ENCODE measurements at places on chromosomes 12 and 14.

- no peak for DNase-seq
These were observed 996.5 kb downstream of the AACS start for GRCh38 chr12:126061777-126062176.

GRCh38 chr12:6608592-6609281 lies 1.6 kb upstream of the CHD4 start:
- DNase-seq = no peak

GRCh38 chr12:20653871-20654270 lies 41.3 kb upstream of the SLCO1C1 start:
- DNase-seq = no peak

- no peak for DNase-seq
These were observed 397.1 kb downstream of the EGLN3 start for GRCh38 chr14:33553706-33554278.

DNA sequence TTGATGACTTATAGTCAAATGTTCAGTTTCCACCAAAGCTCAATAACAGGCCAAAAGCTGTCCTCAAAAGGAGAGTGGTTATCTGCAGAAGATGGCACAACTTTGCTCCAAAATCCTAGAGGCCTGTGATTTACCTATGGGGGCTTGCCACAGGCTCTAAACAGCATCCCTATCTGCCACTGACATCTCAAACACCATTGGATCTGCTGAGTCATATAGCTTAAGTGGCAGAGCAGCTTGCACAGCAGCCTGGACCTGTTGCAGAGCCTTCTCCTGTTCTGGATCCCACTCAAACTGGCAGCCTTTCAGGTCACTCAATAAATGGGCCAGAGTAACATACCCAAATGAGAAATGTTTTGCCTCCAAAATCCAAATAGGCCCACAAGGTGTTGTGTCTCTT lies 60.6 kb upstream of the NAA30 start:
- DNase-seq = no peak

DNA sequence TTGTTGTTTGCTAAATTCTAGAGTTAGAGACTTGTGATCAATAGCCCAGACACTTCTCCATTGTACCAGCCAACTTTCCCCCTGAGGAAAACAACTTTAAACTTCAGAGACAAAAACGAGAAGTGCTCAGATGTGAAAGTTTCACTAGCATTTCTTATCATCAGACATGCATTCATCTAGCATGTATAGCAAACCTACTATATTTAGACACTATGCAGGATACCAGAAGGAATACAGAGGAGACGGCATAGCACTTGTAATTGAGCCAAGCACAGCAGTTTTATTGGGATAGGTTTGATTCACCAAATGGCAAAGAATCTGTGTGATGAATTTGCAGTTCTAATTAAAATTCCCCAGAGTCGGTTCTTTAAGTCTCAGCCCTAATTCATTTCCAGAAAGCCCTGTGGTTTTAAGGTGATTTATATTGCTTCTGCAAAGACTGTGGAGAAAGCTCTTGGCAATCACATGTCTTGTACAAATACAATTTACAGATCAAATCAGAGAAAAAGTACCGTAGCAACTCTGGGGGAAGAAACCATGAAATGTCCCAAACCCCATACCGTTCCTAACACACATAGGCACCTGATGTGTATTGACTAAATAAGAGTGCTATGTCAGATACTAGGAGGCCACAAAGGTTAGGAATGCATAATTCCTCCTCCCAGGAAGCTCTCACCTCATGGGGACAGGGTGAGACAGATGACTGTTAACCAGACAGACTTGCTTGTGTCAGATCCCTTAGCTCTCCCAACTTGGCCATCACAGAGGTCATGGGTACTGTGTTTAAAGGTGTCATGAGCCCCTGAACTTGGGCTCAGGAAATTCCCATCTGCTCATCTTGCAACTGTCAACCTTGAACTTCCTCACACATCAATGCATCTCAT lies 69.6 kb upstream of the KRAS start:
- no peak for DNase-seq

DNA sequence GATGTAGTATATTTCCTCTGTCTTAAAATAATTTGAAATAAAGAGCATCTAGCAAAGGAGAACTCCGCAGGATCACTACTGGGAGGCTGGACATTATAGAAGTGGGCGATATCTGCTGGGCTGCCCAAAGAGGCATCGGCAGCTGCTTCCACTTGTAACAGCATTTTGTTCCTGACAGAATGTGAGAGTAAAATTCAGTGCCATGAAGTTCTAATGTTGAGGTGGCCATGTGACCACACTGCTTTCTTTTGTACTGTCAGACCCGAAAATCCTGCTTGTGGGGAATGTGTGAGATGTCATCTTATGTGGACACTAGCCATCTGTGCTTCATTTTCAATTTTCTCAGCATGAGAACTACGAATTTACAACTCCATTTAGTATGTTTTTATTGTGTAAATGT lies 151.9 kb downstream of the ACSS3 start:
- no peak for DNase-seq

- no peak for DNase-seq
These were observed 34.8 kb downstream of the DIO3 start for GRCh38 chr14:101595887-101596721.

- no peak for DNase-seq
These were observed 23.4 kb upstream of the PRPF39 start for GRCh38 chr14:45060551-45060950.

DNA sequence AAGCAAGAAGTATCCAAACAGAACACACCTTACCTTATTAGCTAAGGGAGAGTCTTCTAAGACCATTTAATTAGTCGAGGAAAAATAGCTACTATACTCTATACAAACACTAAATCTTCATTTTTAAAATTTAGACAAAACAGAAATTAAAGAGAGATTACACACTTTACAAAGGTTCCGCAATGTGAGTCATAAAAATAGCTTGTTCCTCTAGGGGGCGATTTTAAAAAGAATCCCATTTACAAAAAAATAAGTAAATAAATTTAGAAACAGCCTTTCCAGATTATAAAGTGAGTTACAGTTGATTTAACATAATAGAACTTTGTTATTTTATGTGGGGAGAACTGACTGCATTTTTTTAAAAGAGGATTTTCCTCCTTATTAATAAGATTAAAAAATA lies 201.6 kb downstream of the PAX9 start:
- DNase-seq = no peak

DNA sequence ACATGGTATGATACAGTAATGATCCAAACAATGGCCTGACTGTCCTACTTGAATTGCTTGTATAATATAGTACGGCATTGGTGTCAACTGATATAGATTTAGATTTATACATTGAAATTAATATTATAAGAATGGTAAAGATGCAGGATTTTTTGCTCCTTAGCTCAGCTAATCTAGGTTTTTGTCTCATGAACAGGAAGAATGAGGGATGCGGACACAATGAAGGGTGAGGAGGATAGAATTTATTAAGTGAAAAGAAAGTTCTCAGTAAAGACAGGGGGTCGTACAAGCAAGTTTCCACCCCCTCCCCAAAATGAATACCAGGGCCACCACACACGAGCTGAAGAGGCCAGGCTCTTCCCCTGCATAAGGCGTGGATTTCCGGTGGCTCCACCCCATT lies 96.1 kb downstream of the KCNA5 start:
- DNase-seq = no peak

DNA sequence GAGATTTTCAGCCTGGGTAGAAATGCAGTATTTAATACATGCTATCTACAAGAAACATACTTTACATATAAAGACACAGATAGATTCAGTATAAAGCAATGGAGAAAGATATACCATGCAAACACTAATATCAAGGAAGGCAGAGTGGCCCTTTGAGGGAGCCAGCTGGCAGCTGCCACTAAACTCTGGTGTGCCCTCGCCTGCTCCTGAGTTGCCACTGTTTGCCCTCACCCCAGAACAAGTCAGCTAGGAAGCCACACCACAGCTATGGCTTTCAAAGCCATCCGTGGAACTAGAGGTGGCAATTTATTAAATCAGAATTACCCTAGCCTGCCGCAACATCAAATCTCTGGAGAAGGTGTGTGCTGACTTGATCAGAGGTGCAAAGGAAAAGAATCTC lies 18.3 kb downstream of the PXN start:
- no peak for DNase-seq

GRCh38 chr12:26496170-26496569 lies 300.8 kb downstream of the SSPN start:
- no peak for DNase-seq

- no peak for DNase-seq
These were observed 247.9 kb upstream of the ARHGAP5 start for GRCh38 chr14:31828946-31829868.

GRCh38 chr12:65192963-65193516 lies 23.7 kb downstream of the LEMD3 start:
- DNase-seq = no peak

DNA sequence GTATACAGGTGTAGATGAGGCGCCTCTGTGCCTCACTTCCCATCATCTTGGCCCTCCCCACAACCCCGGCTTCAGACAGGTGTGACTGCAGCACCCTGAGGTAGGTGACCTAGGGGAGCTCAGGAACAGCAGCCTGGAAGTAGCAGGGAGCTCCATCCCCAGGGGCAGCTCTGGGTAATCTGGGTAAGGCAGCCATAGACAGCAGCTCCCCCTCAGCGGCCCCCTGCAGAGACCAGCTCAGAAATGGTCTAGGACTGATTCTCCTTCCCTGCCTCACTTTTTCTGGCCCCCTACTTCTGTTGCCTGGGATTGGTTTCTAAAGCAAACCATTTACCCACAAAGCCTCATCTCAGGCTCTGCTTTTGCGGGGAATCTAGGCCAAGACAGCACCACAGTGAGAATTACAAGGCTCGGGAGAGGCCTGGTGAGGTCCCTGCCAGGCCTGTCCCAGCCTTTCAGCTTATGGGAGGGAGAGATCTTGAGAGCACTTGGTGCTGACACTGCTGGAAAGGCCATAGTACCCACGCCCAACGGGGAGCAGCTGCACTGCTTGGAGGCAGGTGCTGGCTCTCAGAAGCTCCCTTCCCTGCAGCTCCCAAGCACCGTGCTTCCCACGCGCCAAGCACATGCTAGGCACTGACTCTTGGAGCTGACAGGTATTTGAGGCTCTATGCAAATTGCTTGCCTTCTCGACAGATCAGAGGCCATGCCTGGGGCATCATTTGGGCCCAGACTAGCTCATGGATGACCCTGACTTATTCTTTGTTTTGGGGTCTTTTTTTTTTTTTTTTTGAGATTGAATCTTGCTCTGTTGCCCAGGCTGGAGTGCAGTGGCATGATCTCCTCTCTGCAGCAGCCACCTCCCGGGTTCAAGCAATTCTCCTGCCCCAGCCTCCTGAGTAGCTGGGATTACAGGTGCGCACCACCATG lies 45.1 kb upstream of the TRAF3 start:
- no peak for DNase-seq

All from stimulated activated CD8-positive, alpha-beta memory T cell treated with anti-CD3 and anti-CD28 coated beads, Interleukin-4, amount 100 ng/mL, for 1 hour (primary cell).